Psoas muscle (tissue), 8 donors: ENCODE measurements at places on chromosomes 7 and 10. TPM values are rescaled to one million over a fixed set of nuclear protein-coding genes. Genes with fewer than 3 reads are reported as not detected.

DNA sequence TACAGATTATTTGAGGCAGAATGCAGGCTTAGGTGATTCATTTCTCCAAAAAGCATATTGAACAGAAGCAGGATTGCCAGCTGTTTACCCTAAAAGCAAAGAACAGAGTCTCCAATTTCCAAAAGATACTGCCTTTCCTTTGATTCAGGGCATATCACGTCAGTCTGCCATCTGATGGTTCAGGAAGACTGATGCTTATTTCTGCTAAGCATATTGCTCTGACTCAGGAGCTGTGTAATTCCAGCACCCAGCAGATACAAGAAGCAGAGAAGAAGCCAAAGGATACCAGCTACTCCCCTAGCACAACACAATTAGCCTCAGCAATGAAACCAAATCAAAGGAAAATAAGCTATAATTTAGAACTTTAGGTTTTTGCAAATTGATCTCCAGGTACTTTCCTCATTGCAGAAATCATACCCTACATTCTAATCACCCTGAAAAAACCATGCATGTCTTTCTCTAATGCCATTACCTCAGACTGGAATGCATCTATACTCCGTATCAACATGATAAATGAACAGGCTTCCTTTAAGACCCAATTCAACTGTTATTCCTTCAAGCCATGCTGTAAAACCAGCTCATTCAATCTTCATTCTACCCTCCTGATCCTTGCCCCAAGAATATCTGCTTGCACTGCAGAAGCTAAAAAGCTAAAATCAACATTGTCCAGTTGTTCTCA lies 55.1 kb downstream of the ABI1 start:
- DNase-seq, result no peak

GRCh38 chr10:43323245-43323644 lies 48.2 kb upstream of the FXYD4 start:
- no peak for DNase-seq

GRCh38 chr7:43569424-43569823 lies 13.5 kb upstream of the STK17A start:
- DNase-seq, result no peak

DNA sequence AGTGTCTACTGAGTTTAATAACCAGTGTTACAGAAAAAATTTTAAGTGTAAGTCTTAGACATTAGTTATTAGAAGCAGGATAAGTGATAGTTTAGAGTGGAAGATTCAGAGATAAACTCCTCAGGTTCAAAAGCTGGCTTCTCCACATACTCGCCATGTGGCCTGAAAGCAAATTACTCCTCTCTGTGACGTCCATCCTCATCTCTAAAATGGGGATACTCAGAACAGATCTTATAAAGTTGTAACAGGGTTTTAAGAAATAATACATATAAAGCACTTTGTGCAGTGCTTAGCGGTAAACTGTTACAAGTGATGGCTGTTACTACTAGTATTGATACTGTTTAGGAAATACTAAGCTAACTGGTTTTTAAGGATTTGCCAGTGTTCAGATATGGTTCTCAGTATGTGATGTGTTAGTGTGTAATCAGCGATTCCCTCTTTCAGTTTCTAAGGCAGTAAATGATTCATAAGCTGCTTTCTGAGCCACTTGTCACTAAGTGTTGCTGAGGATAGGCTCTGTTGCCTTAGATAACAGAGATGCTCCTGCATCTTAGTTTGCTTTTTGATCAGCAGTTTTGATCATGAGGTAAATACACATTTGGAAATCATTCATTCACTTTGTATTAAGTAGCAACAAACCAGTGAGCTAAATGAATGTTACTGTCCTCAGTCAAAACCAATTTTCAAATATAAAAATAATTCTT lies 58.7 kb downstream of the CYP51A1 start:
- DNase-seq, result no peak

GRCh38 chr10:31751051-31751737 lies 177.4 kb downstream of the ARHGAP12 start:
- DNase-seq, result no peak

OR6V1 gene
- not detected for polyA plus RNA-seq

OPALIN gene
- polyA plus RNA-seq, result 0.17 TPM

DNA sequence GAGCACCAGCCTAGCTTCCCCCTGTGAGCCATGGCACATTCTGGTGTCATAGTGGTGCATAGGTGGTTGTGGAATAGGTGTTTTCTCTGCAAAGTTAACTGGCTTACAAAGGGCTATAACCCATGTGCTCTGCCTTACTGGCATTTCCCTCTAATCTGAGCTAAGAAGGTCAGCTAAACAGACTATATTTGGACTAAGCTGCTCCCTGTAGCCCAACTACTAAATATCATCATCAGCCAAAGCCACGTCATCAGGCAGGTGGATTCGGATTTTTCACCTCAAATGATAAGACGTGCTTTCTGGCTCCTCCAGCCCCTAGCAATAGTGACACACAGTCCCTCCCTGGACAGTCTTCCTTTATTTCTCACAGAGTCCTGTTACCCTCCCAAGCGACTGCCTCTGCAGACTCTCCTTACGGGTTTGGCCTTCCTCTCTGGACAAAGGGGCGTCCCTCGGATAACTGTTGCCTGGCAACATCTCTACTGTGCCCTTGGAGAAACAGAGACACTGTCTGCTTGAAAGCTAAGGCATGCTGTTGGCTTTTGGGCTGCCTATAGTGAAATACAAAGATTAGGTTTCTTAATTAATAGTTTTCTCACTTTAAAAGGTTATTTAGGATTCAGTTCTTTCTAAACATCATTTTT lies 9.1 kb downstream of the SLC13A4 start:
- no peak for DNase-seq

GRCh38 chr10:10209167-10209566 lies 808.5 kb upstream of the CELF2 start:
- DNase-seq, result no peak

GRCh38 chr7:112362053-112362650 lies 88.1 kb upstream of the IFRD1 start:
- DNase-seq, result no peak

GPNMB gene
- 7.6 TPM for polyA plus RNA-seq

DNA sequence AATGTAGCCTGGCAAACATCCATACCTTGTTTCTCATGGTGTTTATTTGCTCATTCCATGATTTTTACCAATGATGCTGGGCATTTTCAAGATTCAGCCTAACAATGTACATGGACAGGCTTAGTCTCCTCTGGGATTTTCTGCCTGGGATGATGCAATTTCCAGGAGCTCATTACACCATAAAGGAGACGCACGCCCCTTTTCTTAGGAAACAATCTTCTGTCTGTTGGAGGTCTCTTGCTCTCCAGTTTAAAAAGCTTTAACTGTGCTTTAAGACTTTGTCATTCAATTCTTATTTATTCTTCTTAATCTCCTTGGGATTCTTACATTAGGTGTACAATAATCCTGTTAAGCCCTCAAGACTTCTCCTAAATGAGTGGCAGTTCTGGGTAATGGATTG lies 150.3 kb upstream of the NRP1 start:
- no peak for DNase-seq

CCL24 gene
- not detected for polyA plus RNA-seq

DNA sequence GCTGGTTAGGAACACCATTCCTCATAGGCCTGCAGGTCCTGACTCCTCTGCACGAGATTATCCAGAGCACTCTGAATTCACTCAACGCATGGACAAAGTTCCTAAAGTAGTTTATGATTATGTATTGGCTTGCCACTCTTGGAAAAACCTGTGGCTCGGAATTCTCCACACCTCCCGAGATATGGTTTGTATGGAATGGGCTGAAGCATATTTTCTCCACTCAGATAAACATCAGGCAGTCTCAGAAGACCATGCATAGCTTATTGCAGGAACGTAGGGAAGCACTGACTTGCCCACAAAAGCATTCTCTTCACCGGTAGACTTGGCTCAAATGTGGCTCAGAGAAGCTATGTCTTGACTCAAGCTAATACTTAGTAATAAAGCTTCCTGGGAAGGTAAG lies 338.6 kb upstream of the NFE2L3 start:
- no peak for DNase-seq
